ENCODE measurements at places on chromosomes 11 and 22. TPM values are rescaled to one million over a fixed set of nuclear protein-coding genes. Genes with fewer than 3 reads are reported as not detected.

The ZBTB16 gene
- not detected for polyA plus RNA-seq

The IGSF22 gene
- polyA plus RNA-seq = 1.8 TPM

The PLXNB2 gene
- polyA plus RNA-seq = 0.95 TPM

The ACR gene
- polyA plus RNA-seq = not detected

The FAM118B gene
- polyA plus RNA-seq = 45.3 TPM

The SUSD2 gene
- polyA plus RNA-seq = not detected

The KRTAP5-10 gene
- not detected for polyA plus RNA-seq

The LMO2 gene
- polyA plus RNA-seq = 11.4 TPM

The EHF gene
- not detected for polyA plus RNA-seq

The PIWIL4 gene
- not detected for polyA plus RNA-seq

The RIMBP3B gene
- polyA plus RNA-seq = 0.15 TPM

The CRYBB2 gene
- 0.63 TPM for polyA plus RNA-seq

Measured in Purkinje cell (primary cell).